ENCODE measurements at places on chromosomes 6 and 20.

GRCh38 chr20:31494131-31494530, 19.0 kb downstream of the REM1 start:
- no peak for DNase-seq

DNA sequence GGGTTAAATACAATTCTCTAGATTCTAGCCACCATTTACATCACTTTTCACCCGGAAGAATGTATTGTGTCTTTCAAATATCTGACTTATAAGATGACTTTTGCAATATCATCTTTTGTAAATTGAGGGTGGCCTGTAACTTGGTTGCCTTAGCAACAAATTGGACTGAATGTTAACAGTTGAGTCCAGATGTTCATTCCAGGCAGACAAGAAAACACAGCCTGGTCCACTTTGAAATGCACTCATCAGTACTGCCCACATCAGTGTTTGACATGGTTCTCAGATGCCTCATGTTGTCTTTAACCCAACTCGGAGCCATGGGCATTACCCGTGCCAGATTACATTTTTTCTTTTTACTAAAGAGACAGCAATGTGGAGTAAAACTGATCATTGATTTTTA, 781.6 kb upstream of the CHD6 start:
- DNase-seq: no peak

GRCh38 chr6:117227245-117227962, 38.0 kb upstream of the VGLL2 start:
- DNase-seq: no peak

- no peak for DNase-seq
Measured at GRCh38 chr20:63100174-63100925, 93.6 kb upstream of the BHLHE23 start.

GRCh38 chr20:37364927-37365272, 19.0 kb downstream of the SRC start:
- DNase-seq: no peak

GRCh38 chr6:17381424-17382147, 11.8 kb upstream of the CAP2 start:
- DNase-seq: no peak

DNA sequence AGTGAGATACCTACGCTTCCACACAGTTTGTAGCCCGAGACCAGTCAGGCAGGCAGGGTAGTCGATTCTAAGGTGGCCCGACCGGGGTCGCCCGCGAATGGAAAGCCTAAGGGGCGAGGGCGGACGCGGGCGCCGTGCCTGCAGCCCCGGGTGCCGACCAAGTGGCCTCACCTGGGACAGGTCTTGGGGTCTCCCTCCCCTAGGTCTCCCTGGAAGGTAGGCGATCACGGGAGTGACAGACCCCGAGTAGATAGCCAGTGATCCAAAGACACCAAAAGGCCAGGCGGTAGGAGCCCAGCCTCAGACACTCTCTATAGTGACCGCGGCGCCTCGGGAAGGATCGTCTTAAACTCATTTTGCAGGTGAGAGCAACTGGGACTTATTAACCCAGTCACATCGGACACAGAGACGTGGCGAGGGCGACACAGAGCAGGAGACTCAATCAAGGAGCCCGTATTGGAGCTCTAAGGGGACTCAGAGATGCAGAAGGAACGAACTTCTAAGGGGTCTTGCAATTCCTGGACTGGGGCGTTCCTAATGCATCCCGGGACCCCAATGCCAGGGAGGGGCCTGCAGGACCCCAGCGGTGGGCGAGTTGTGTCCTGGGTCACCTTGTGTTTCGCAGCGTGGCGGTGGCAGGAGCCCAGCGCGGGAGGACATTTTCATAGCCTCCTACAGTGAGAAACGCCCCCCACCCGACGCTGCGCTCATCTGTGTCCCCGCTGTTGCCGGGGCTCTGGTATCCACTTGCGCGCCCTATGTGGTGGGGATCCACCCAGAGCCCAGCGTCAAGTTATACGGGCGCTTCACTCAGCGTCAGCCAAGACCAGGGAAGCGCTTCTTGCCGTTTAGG, 2.1 kb upstream of the VSX1 start:
- DNase-seq: no peak

- peak; percentile 40 for DNase-seq
Measured at GRCh38 chr20:37804584-37805566, 98.1 kb upstream of the VSTM2L start.

DNA sequence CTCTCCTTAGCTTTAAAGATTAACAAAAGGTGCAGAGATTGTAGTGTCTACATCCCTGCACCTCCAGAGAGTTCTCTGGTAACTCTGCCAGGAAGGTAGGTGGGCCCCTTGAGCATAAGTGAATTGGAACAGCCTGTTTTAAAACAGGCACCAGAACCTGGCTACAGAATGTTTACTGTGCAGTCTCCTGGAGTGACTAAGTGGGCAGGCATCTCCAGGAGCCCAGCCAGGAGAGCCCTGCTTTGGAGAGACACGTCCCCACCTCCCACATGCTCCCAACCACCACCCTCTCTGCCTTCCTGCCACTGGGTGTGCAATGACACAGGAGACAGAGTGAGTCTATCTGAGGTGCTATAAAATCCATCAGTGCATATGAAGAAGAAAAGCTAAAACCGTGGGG, 110.3 kb upstream of the EYA4 start:
- no peak for DNase-seq

- no peak for DNase-seq
Measured at GRCh38 chr6:166203003-166203640, 35.5 kb upstream of the TBXT start.

DNA sequence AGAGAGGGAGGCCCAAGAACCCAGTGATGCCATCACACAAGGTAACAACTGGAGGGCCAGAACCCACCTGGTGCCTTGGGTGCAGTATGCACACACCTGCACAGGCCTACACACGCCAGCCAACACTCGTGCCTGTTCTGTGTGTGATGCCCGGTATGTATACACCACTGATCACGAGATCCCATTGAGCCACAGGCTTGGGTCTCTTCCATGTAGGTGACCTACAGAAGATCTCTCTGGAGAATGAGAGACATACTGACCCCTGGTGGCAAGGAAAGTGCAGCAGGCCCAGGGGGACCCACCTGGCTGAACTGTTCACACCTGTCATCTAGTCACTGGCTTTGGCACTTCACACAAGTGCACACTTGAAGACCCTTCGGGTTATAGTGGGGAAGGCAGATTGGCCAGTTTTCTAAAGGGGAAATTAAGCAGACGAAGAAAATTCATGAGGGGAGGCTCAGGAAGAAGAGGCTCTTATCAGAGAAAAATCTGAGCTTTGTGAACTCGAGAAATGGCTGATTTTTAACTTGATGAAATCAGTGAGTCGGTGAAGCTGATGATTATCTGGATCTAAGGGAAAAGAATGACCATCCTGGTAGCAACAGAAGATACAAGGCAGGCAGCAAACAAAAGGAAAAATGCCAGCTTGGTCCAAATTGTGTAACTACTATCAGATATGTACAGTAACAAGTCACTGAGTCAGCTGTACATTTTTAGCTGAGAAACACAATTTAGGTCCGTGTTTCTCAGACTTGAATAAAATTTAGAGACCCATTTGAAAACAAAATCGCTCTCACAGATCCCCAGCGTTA, 69.1 kb upstream of the PBOV1 start:
- peak; percentile 45 for DNase-seq

DNA sequence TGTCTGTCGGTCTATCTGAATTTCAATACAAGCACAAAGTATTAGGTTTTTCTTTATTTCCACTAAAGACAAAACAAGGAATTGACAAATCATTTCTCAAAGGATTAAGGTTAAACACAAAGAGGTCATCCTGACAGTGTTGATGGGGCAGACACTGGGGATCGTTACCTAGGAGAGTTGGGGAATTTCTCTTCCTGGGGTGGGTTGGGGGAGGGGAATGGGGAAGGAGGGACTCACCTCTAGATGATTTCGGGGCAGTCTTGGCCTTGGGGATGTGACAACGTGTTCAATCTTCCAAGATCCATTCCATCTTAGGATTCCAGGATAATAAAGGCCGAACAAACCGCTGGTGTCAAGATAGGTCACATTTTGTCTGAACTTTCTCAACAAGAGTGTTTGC, 35.4 kb upstream of the FOXA2 start:
- DNase-seq: no peak

DNA sequence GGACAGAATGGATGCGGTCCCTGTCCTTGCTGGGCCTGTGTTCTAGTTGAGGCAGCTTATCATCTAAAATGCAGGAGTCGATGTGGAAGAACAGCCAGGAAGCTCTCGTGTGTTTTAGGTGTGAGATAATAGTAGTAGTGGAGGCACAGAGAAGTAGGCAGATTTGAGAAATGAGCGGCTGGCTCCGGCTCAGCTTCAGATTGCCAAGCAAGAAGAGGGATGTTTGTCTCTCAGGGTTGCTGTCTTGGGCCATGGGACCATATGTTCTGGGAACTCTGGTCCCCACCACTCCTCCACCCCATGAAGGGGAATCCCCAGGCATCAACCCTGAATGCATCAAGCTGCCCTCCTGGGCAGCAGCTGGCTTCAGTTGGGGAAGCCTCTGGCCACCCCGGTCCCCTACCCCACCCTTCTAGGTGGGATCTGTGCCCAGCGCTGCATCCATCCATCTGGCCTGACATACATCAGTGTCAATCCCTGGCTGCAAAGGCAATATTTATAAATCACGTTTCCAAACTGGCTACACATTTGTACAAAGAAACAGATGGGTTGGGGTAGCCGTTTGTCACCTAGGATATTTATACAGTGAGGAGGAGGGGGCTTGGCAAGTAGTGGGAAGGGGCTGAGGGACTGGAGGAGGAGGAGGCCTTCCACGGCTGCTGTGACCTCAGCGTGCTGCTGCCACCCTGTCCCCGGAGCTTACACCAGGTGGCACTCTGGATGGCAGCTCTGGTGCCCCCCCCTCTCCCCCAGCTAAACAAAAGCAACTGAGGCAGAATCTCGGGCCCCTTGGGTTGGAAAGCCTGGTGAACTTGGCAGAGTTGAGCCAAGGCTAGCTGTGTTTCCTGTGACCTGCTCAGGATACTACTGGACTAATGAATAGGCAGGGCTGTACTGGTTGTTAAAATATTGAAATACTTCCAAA, 64.4 kb downstream of the CD40 start:
- no peak for DNase-seq

- DNase-seq: no peak
Measured at GRCh38 chr6:5202941-5203340, 57.8 kb downstream of the LYRM4 start.

DNA sequence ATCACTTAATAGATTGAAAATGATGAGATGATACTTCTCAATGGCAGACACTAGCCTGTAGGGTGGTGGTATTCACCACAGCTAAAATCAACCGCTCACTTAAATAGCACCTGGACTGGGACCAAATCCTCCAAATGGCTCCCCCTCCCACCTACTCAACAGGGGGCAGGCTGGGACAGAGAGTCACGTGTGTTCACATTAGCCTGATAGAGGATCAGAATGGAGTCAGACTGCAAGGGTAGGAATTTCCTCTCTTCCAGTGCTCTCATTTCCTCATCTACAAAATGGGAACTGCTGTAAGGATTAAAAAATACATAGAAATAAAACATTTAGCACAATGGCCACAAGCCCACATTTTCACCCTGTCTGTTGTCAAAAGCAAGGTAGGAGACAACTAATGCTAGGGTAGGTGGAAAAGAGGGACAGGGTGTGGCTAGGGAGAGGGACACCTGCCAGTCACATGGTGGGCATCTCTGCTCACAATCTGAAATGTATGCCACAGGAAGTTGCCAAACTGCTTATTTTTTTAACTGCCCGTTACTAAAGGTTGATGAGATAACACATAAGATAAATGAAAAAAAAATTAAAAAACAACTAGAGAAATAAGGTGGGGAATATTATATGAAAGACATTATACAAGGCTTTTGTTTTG, 55.3 kb downstream of the BACH2 start:
- DNase-seq: no peak

- DNase-seq: peak; percentile 57
Measured at GRCh38 chr6:39330057-39330456, 7.6 kb upstream of the KCNK16 start.

DNA sequence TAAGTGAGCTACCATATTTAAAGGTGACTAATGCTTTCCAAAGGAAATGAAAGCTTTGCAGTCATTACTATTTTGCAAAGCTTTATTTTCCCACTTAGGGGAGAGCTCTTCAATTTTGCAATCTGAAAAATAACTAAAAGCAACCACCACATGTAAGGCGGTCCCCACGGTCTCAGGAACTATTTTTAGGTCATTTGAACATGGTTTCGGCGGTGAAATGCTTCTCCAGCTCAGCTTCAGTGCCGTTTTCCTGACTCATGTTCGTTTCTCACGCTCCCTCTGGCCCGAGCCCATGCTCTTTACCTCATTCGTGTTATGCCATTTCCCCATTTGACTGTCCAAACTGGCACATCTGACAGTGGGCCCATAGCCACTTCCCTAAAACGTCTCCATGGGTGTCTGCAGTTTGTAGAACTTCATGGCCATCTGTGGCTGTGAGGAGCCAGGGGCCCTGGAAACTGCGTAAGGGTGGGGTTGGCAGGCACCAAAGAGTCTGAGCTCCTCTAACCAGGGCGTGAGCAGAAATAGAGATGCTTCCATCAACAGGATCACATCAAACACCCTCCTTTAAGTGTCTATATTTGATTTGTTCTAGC, 46.5 kb downstream of the ADTRP start:
- DNase-seq: peak; percentile 48

DNA sequence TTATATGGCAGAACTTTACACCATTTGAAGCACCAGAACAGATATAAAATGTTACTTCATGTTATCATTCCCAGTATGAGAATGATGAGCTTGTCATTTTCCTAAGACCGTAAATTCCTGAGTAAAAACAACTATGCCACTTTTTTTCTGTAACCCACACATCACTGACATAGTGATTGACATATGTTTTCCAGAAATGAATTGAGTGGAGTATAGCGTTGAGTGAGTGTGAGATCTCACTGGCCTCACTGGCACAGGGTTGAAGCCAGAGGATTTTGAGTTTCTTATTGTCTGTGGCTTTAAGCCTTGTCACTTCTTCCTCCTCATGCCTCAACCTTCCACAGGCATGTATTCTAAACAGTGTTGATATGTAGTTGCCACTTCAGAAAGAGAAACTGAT, 62.3 kb downstream of the PDE7B start:
- DNase-seq: no peak

GRCh38 chr6:49856282-49856681, 10.1 kb downstream of the CRISP1 start:
- no peak for DNase-seq

GRCh38 chr6:44956396-44956795, 371.7 kb upstream of the RUNX2 start:
- no peak for DNase-seq

GRCh38 chr6:85556992-85557668, 36.5 kb downstream of the SNX14 start:
- no peak for DNase-seq

GRCh38 chr6:132392792-132393191, 8.5 kb downstream of the MOXD1 start:
- no peak for DNase-seq
